ENCODE measurements at places on chromosomes 1 and 21.
A peak's percentile ranks its signal among the peaks of the same experiment; 100 is the strongest.

- no peak for DNase-seq
Measured at GRCh38 chr1:66624412-66625060, 90.6 kb downstream of the SGIP1 start.

DNA sequence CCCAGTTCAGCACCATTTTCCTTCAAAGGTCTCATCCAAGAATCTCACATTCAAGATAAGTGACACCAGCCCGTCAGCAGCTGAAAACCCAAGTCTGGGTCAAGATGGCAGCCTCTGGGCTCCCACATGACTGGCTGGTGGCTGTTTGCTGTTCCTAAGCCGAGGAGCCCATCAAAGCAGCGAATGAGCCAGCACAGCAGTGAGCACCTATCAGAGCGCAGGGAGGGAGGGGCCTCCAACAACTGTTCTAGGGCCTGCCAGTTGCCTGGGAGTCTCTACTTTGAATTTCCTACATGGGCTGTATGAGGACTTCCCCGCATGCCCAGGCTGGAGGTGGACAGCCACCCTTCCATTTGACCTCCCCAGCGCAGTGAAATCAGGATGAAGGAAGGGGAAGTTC lies 102.7 kb downstream of the ADARB1 start:
- no peak for DNase-seq

GRCh38 chr1:244187310-244187709 lies 136.2 kb downstream of the ZBTB18 start:
- no peak for DNase-seq

GRCh38 chr21:46191257-46191685 lies 7.0 kb upstream of the SPATC1L start:
- DNase-seq = no peak

GRCh38 chr1:154335025-154335714 lies 9.8 kb downstream of the ATP8B2 start:
- DNase-seq = peak; percentile 86

GRCh38 chr1:168760241-168760640 lies 31.2 kb upstream of the DPT start:
- DNase-seq = no peak

All from KG1 (cell line).